ENCODE measurements at places on chromosomes 3 and 15.

GRCh38 chr3:141059816-141060215 lies 8.7 kb downstream of the SPSB4 start:
- no peak for DNase-seq

- DNase-seq = no peak
Measured at GRCh38 chr15:101035611-101036010, 116.5 kb downstream of the LRRK1 start.

GRCh38 chr3:56747150-56747549 lies 54.6 kb downstream of the ARHGEF3 start:
- no peak for DNase-seq

DNA sequence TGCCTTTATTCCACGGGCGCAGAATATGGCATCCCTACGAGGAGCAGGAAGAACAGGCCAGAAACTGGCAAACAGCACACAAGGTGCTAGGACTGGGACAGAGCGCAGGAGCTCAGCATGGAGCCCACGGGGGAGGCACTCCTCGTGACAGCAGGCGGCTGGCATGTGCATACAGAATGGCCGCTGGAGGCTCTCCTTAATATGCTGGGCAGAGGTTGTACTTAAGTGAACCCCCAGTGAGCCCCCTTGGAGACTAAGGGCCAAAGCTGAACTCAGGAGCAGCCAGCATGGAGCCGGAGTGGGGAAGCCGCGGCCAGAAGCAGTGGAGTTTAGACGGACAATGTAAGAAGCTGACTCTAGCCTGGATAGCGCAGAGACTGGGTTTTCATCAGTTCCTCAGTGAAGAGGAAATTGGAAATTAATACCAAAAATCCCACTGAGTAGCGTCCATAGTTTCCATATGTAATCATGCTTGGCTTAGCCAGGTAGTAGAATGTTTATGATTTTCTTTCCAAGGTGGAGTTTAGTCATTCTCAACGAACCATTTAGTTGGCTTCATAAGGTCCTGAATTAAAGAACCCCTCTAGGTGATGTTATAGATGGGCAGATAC lies 69.4 kb downstream of the EPHB3 start:
- no peak for DNase-seq

DNA sequence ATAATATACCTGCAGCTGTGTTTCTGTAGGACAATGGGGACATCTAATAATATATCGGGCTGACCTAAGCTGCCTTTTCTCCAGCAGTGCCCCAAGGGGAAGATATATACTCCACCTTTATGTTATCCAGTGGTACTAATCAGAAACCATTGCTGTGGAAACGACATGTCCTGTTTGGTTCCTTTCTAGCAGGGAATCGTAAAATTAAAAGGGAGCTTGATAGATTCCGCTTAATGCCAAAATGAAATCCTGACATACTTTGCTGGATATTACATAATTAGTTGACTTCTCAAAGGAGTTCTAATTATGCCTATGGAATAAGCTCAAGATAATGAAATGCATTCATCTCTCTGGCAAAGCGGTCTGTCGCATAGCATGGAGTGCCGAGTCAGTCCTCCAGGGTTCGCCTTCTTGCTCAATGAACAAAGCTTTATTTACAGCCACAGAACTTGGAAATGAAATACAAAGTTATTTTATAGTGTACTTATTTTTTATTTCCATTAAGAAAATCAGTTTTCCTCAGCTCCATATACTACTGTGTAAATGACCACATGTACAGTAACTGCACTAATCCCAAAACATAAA lies 262.8 kb downstream of the LRTM1 start:
- no peak for DNase-seq

- DNase-seq = no peak
Measured at GRCh38 chr15:79816571-79816970, 80.2 kb downstream of the MTHFS start.

GRCh38 chr15:88992912-88993376 lies 79.8 kb upstream of the MFGE8 start:
- DNase-seq = no peak

GRCh38 chr15:76310475-76311099 lies 682 bp downstream of the ETFA start:
- no peak for DNase-seq

DNA sequence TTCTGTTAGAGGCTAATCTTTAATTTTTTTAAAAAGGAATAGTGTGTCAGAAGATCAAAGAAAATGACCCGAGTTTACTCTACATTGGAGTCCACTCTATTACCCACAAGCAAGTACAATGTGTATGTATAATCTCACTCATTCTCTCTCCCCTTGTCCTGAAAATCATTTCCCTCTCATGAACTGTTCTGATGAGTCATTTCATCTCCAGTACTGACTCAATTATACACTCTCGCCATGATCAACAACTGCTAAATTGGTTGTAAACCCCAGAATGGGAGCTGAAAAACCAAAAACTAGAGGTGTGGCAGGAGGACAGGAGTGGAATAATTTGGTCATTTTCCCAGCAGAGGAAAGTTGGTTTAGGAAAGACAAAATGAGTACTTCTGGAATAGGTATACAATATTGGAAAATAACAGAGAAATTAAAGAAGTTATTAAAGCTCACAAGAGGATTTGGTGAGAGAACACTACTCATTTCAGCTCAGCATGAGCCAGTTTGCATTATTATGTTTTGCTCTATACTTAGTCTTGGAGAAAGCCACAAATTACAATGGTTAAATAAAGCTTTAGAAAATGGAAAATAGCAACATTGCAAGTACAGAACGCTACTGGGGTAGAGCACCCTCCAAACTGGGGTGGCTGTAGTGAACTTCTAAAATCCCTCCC lies 144.3 kb upstream of the PFN2 start:
- DNase-seq = no peak

- no peak for DNase-seq
Measured at GRCh38 chr3:32078085-32078634, 28.3 kb upstream of the GPD1L start.

- no peak for DNase-seq
Measured at GRCh38 chr15:45529613-45530012, 7.1 kb upstream of the SLC30A4 start.

GRCh38 chr3:46470831-46471230 lies 6.1 kb upstream of the LTF start:
- no peak for DNase-seq

DNA sequence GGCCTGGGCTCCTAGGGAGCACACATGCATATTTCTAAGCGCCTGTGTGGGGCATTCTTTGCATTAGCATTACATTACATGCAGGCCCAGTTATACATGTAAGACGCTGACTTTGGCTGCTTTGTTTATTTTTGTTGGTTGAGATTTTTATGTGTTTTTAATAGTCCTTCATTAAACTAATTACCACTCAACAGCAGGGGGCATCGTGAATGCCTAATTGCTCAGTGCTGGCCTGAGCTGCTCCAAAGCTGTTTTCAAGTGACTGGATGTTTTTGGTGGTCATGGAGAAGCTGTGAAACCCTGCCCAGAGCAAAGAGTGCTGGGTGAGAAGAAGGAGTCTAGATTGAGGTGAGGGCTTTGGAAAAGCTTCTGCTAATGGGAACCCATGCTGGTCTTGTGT lies 41.5 kb downstream of the GPD1L start:
- no peak for DNase-seq

DNA sequence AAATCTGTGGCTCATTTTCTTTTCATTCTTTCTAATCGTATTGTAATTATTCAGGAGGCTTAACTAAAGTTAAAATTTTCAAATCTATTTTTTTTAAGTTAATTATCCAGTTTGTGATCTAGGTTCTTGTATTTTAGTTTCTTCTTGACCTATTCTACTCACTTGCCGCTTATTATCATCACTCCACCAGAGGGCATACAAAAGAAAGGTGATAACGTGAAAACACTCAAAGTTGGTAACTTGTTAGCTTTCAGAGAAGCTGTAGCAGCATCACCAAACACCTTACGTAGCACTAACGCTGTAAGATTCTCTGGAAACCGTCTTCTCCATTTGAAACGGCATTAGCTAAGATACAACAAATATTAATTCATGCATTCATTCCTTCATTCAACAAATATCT lies 4.8 kb downstream of the GNB4 start:
- no peak for DNase-seq

DNA sequence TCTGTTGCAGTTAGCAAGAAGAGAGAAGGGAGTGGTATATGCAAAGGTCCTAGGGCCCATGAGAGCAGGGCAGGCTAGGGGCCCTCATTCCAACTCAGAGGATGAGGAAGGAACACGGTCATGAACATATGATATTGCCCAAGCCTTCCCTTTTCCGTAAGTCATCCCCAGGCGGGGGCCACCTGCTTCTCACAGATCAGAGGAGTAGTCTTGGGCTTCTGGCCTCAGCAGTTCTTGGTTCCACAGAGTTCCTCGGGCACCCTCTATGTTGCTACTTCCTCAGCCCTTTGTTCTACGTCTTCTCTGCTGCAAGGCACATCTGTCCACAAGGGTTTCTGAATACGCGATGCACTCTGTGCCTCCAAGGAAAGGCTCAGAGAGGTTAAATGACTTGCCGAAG lies 25.3 kb downstream of the EPHB3 start:
- DNase-seq = no peak

DNA sequence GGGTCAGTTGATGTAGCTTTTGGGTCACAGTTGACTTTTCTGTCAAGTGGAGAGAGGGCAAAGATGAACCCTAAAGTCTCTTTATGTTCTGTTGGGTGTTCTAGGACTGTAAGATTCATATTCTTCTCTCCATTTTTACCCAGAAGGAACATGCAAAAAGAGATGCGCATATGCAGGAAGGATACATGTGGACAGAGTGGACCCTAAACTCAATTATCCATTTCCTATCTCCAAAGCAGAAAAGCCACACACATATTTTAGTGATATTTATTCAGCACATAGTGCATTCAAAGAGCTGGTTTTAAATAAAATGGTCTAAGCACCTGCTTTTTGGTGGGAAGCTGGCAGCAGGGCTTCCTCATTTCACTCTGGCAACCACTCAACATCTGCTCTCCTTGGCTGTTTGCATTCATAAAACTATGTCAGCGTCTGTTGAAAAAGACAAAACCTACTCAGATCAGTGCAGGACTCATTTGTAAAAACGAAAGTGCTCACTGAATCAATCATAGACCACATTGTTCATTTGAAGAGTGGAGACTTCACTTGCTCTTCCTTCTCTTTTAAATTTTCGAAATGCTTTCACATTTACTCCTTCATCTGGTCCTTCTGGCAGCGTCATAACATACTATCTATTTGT lies 96.6 kb downstream of the SEMA6D start:
- no peak for DNase-seq

GRCh38 chr3:45066109-45066801 lies 40.2 kb downstream of the CLEC3B start:
- DNase-seq = no peak

- DNase-seq = no peak
Measured at GRCh38 chr3:186990878-186991308, 60.6 kb downstream of the ST6GAL1 start.

DNA sequence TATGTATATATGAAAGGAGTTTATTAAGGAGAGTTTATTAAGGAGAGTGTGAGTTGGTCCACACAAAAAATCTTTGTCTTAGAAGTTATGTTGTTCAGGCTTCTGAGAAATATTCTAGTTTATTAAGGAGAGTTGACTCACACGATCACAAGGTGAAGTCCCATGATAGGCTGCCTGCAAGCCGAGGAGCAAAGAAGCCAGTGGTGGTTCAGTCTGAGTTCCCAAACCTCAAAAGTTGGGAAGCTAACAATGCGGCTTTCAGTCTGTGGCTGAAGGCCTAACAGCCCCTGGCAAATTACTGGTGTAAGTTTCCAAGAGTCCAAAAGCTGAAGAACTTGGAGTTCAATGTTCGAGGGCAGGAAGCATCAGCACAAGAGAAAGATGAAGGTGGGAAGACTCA lies 42.4 kb upstream of the DAZL start:
- no peak for DNase-seq

- no peak for DNase-seq
Measured at GRCh38 chr3:55511895-55512570, 24.9 kb upstream of the WNT5A start.

- DNase-seq = peak; percentile 34
Measured at GRCh38 chr3:127959873-127960272, 44.8 kb downstream of the KBTBD12 start.

GRCh38 chr3:98917608-98918007 lies 16.1 kb upstream of the DCBLD2 start:
- no peak for DNase-seq

DNA sequence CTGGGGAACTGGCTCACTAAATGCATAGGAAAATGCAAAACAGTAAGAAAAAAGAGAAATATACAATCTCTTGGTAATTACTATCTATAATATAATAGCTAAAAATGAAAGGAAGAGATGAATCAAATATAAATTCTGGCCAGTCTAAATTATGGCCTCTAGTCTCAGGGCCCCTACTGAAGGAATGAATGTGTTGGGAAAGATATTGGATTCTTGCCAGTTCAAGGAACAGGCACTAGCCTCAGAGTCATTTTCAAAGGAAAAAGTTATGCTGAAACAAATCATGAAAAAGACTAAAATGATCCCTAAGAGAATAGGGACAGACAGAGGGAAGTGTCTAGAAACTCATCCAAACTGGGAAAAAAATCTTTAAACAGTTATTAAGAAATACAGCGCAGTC lies 62.4 kb downstream of the C3orf80 start:
- DNase-seq = no peak

- peak; percentile 78 for DNase-seq
Measured at GRCh38 chr3:2098398-2099027, at the start of gene CNTN4. Gene CNTN4, plus strand, starts transcription at chr3:2098866.

DNA sequence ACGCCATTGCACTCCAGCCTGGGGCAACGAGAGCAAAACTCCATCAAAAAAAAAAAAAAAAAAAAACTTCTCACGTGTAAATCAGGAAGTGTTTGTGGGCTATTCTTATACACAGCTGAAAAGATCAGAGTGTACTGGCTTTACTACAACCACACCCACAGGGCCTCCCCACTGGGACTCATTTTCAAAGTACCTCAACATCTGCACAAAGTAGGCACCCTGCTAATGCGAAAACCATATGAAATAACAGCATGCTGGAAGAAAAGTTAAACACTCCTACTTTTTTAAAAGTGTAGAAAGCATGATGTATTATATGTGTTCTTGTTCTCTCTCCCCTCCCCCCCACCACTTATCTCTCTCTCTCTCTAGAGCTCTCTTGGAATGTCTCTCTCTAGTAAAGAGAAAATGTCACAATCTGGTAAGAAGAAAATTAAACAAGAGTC lies 11.1 kb downstream of the UACA start:
- no peak for DNase-seq
